ENCODE measurements at places on chromosomes 16 and 17.

GRCh38 chr16:76373998-76374397 lies 96.8 kb downstream of the CNTNAP4 start:
- DNase-seq, result no peak

DNA sequence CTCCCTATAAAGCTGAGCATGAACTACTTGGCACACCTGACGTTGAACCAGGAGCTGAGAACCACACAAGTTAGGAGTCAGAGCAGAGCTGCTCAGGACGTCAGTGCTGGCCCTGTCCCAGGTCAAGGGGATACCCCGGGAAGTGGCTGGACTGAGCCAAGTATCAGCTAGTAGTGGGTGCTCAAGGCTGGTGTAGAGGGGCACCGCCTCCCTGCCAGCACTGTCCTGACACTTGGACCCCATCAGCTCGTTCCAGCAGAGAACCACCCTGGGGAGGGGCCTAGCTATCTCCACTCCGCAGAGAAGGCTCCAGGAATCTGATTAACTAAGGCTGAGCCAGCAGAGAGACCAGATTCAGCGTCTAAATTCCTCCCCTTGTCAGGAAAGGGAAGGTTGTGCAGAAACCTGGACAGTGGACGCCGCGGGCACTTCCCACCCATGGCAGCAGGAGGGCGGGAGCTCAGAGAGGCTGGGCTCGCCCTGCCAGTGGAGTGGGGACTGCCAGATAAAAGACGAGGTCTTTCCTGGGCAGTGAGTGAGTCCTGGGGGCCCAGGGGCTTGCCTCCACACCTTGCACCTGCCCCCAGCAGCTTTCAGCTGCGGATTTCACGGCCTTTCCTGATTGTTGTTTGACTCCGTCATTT lies 21.0 kb downstream of the C16orf90 start:
- no peak for DNase-seq

- DNase-seq, result peak; percentile 70
Observed at GRCh38 chr17:59769887-59770286, 62.4 kb downstream of the VMP1 start.

DNA sequence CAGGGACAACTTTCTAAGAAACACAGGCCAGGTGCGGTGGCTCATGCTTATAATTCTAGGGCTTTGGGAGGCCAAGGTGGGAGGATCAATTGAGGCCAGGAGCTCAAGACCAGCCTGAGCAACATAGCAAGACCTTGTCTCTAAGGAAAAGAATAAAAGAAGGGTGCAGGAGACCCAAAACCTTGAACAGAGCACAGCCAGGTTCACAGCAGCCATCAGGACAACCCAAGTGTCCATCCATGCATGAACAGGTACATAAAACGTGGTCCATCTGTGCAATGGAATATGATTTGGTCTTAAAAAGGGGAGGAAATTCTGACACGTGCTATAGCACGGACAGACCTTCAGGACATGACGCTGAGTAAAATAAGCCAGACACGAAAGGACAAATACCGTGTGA lies 91.0 kb downstream of the PGS1 start:
- DNase-seq, result no peak

- peak; percentile 89 for DNase-seq
Observed at GRCh38 chr16:20918486-20919239, 18.1 kb downstream of the LYRM1 start.

GRCh38 chr16:75616521-75617010 lies 6.5 kb downstream of the ADAT1 start:
- DNase-seq, result no peak
